ENCODE measurements at places on chromosomes 11 and 22.

GRCh38 chr22:21629255-21630149 lies at the start of gene YDJC:
YDJC (minus strand) TSS chr22:21630022; CDS start chr22:21630014, 8 bp downstream.
- peak within 1 kb of the TSS; percentile 87 for H3K4me3 ChIP-seq
- peaks cover 12% of the 10 kb centered on the region for H3K36me3 ChIP-seq
- DNase-seq: peak; percentile 95
- H3K4me1 ChIP-seq: peaks cover 2% of the 10 kb centered on the region
- no peaks in the 10 kb centered on the region for H3K27me3 ChIP-seq
- H3K27ac ChIP-seq: peak within 1 kb of the TSS; percentile 94

GRCh38 chr11:20337526-20338154 lies 25.9 kb upstream of the HTATIP2 start:
- H3K36me3 ChIP-seq: no peaks in the 10 kb centered on the region
- DNase-seq: no peak
- H3K27me3 ChIP-seq: peaks cover 39% of the 10 kb centered on the region
- no peak overlapping the region for H3K4me3 ChIP-seq
- no peak overlapping the region for H3K27ac ChIP-seq
- H3K4me1 ChIP-seq: no peaks in the 10 kb centered on the region

GRCh38 chr22:31329453-31330215 lies 16.5 kb downstream of the PATZ1 start:
- no peak for DNase-seq
- H3K36me3 ChIP-seq: peaks cover 42% of the 10 kb centered on the region
- H3K27ac ChIP-seq: no peak overlapping the region

DNA sequence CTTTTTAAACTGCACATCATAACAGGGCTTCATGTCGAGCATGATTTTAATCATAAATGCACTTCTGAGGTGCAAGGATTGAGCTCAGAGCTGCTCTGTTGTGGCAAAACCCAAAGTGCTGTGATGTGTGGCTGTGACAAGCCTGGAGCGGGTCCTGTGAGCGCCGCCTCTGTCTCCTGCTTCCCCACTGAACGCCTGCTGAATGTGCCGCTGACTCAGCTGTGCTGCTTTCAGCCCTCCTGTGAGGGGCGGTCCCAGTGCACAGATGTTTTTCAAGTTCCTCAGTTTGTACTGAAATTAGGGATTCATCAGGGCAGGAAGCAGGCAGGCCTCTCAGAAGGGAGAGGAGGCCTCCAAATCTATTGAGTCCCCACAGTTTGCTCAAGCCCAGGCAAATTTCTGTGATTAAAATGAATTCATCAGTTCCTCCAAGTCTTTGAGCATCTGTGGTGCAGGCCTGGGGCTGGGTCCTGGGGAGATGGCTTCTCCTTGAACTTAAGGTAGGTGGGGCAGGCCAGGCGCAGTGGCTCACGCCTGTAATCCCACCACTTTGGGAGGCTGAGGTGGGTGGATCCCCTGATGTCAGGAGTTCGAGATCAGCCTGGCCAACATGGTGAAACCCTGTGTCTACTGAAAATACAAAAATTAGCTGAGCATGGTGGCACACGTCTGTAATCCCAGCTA lies 3.0 kb upstream of the GTSE1 start:
- H3K27ac ChIP-seq: no peak overlapping the region
- no peaks in the 10 kb centered on the region for H3K27me3 ChIP-seq
- H3K4me3 ChIP-seq: no peak overlapping the region
- H3K4me1 ChIP-seq: peaks cover 15% of the 10 kb centered on the region

DNA sequence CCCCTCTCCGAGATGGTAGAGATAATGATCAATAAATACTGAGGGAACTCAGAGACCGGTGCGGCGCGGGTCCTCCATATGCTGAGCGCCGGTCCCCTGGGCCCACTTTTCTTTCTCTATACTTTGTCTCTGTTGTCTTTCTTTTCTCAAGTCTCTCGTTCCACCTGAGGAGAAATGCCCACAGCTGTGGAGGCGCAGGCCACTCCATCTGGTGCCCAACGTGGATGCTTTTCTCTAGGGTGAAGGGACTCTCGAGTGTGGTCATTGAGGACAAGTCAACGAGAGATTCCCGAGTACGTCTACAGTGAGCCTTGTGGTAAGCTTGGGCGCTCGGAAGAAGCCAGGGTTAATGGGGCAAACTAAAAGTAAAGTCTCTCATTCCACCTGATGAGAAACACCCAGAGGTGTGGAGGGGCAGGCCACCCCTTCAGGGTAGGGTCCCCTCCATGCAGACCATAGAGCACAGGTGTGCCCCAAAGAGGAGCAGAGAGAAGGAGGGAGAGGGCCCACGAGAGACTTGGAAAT lies 43.2 kb downstream of the IGLL1 start:
- peak overlapping the region; percentile 99 for H3K27ac ChIP-seq
- no peaks in the 10 kb centered on the region for H3K27me3 ChIP-seq
- peaks cover 66% of the 10 kb centered on the region for H3K4me1 ChIP-seq
- DNase-seq: no peak
- peak overlapping the region; percentile 82 for H3K4me3 ChIP-seq

GRCh38 chr11:121933694-121934093 lies 182.3 kb downstream of the BLID start:
- no peaks in the 10 kb centered on the region for H3K27me3 ChIP-seq
- no peak overlapping the region for H3K27ac ChIP-seq
- no peak for DNase-seq

GRCh38 chr11:43868852-43869567 lies 11.6 kb upstream of the ALKBH3 start:
- H3K27me3 ChIP-seq: peaks cover 61% of the 10 kb centered on the region
- H3K27ac ChIP-seq: no peak overlapping the region
- H3K4me3 ChIP-seq: no peak overlapping the region
- no peaks in the 10 kb centered on the region for H3K36me3 ChIP-seq

- H3K4me3 ChIP-seq: no peak overlapping the region
- no peak for DNase-seq
- H3K27me3 ChIP-seq: no peaks in the 10 kb centered on the region
- no peaks in the 10 kb centered on the region for H3K36me3 ChIP-seq
Measured at GRCh38 chr11:101453682-101454081, 130.1 kb downstream of the TRPC6 start.

DNA sequence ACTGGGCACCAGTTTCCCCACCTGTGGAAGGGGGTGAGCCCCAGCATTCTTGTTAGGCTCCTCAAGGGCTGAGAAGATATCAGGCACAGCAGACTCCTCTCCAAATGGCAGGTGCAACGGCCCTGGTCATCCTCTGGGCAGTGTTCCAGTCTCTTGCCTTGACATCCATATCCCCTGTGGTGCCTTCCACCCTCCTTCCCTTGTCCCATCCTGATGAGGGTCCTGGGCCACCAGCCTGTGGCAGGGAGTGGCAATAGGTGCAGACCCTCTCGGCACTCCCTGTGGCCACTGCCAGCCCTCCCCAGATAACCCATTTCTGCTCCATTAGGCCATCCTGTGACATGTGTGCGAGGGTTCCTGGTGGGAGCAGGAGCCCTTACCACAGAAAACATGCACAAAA lies 78.8 kb upstream of the NECTIN1 start:
- DNase-seq: no peak
- no peaks in the 10 kb centered on the region for H3K36me3 ChIP-seq
- no peak overlapping the region for H3K4me3 ChIP-seq
- no peak overlapping the region for H3K27ac ChIP-seq
- H3K4me1 ChIP-seq: no peaks in the 10 kb centered on the region

- H3K36me3 ChIP-seq: peaks cover 2% of the 10 kb centered on the region
- peaks cover 2% of the 10 kb centered on the region for H3K4me1 ChIP-seq
- H3K4me3 ChIP-seq: peak overlapping the region; percentile 74
- DNase-seq: peak; percentile 41
- H3K27ac ChIP-seq: no peak overlapping the region
Measured at GRCh38 chr11:61890529-61891330, 615 bp downstream of the FADS3 start.

DNA sequence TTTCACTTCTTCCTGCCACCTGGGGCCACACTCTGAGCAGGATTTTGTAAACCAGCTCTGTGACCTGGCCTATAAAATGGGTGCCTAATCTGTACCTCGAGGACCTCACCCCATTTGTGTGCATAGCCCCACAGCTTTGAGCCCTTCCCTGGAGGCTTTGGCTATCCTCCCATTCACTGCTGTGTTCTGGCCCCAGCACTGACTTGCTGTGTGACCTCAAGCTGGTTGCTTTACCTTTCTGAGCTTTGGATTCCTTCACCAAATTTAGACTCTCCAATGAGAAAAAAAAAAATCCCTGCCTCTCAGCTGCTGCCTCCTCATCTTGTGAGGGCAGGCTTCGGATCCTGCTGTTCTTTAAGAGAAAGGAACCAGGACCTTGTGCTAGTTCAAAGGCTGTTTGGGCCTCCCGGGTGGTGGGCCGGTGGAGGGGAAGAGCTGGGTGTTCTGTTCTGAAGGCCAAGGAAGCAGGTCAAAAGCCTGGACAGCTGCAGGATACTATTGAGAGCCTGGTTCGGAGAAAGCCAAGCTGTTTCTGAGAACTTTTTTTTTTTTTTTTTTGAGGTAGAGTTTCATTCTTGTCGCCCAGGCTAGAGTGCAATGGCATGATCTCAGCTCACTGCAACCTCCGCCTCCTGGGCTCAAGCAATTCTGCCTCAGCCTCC lies 1.1 kb upstream of the PYGM start:
- H3K36me3 ChIP-seq: peaks cover 23% of the 10 kb centered on the region
- H3K27me3 ChIP-seq: no peaks in the 10 kb centered on the region
- H3K27ac ChIP-seq: no peak overlapping the region
- peaks cover 37% of the 10 kb centered on the region for H3K4me1 ChIP-seq
- H3K4me3 ChIP-seq: no peak overlapping the region
- no peak for DNase-seq

GRCh38 chr11:41399323-41399722 lies 60.1 kb downstream of the LRRC4C start:
- no peak overlapping the region for H3K4me3 ChIP-seq
- no peak overlapping the region for H3K27ac ChIP-seq
- H3K4me1 ChIP-seq: peaks cover 30% of the 10 kb centered on the region
- no peaks in the 10 kb centered on the region for H3K27me3 ChIP-seq

GRCh38 chr11:100830978-100831732 lies 144.1 kb downstream of the ARHGAP42 start:
- H3K4me1 ChIP-seq: peaks cover 36% of the 10 kb centered on the region
- H3K27me3 ChIP-seq: no peaks in the 10 kb centered on the region
- DNase-seq: no peak
- no peaks in the 10 kb centered on the region for H3K36me3 ChIP-seq
- no peak overlapping the region for H3K4me3 ChIP-seq
- H3K27ac ChIP-seq: peak overlapping the region; percentile 69

DNA sequence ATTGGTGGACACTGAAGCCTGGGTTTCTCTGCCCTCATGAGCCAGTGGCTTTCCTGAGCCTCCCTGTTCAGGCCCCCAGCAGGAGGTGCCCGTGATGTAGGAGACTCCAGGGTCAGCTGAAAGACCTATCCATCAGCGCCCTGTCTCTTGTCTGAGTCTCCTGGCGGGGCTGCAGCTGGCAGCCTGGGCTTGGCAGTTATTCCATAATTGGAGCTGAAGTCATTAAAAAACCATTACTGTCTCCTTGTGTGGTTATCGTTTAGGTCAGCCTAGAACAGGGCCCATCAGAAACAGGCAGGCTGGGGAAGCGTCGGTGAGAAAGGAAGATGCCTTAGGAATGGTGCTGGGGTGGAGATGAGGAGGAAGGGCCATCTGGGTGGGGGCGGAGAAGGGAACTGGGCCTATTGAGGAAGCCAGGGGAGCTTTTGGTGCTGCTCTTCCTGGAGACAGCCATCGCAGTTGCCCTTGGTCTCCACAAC lies 5.0 kb downstream of the TUB start:
- no peak for DNase-seq
- H3K36me3 ChIP-seq: no peaks in the 10 kb centered on the region
- peaks cover 8% of the 10 kb centered on the region for H3K27me3 ChIP-seq
- H3K4me1 ChIP-seq: peaks cover 9% of the 10 kb centered on the region
- no peak overlapping the region for H3K27ac ChIP-seq
- H3K4me3 ChIP-seq: no peak overlapping the region

DNA sequence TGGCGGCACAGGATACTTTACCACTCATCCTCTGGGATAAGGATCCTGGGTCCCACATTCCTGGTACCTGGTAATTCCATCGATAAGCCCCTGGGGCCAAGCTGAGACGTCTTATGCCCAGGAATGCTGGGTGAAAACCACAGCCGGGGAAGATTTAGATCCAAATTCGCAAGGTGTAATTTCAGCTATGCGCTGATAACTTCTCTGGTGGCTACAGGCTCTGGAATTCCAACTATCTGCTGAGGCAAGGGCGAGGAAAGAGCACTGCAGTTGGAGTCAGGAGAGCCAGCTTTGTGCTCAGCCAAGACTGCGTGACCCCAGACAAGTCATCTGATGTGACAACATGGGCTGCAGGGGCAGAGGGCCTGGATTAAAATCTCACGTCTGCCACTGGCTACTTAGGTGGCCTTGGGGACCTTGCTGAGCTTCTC lies 9.9 kb upstream of the MYEOV start:
- DNase-seq: no peak
- peaks cover 2% of the 10 kb centered on the region for H3K27me3 ChIP-seq
- no peaks in the 10 kb centered on the region for H3K36me3 ChIP-seq
- no peak overlapping the region for H3K4me3 ChIP-seq

DNA sequence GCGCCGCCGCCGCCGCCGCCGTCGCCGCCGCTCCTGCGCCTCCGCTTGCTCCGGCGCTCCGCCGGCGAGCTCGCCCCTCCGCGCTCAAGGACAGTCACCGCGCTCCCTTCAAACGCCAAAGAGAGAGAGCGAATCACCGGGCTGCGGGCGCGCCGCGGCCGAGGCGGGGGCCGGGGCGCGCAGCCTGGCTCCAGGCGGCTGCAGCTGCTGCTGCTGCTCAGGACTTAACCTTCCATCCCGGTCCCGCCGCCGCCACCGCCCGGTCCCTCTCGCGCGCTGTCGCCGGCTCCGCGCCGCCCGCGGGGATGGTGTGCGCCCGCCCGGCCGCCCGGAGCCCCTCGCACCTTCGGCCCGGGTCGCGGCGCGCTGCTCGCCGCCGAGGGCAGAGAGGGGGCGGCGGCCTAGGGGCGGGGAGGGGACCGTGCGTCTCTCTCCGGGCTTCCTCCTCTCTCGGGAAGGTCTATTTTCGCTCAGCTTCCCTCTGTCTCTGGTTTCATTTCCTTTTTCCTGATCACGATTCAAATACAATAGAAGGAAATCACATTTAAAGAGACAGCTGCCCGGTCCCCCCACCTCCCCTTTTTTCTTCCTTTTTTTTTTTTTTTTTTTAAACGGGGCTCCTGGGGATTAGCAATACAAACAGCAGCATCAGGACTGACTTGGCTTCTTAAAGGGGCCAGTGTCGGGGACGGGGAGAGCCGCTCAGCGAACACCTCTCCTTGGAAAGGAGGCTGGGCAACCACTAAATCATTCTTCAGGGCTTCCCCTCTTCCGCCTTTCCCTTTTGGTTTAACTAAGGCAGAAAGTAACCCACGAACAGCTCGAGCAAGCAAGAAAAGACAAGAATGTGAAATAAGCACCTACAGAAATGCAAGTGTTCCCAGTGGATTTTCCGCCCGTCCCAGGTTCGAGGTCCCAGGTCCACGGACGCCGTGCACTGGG lies 22.1 kb downstream of the LMO2 start:
- peak; percentile 28 for DNase-seq
- peak overlapping the region; percentile 68 for H3K27ac ChIP-seq
- H3K36me3 ChIP-seq: no peaks in the 10 kb centered on the region

- H3K36me3 ChIP-seq: no peaks in the 10 kb centered on the region
- no peaks in the 10 kb centered on the region for H3K27me3 ChIP-seq
- no peak overlapping the region for H3K27ac ChIP-seq
- DNase-seq: no peak
- no peak overlapping the region for H3K4me3 ChIP-seq
- peaks cover 16% of the 10 kb centered on the region for H3K4me1 ChIP-seq
Measured at GRCh38 chr11:34271727-34272126, 86.1 kb downstream of the ABTB2 start.

- H3K4me1 ChIP-seq: no peaks in the 10 kb centered on the region
- H3K27ac ChIP-seq: no peak overlapping the region
- no peak overlapping the region for H3K4me3 ChIP-seq
- no peaks in the 10 kb centered on the region for H3K27me3 ChIP-seq
Measured at GRCh38 chr11:58805065-58805464, 39.4 kb downstream of the GLYATL2 start.

- no peak overlapping the region for H3K27ac ChIP-seq
- peaks cover 11% of the 10 kb centered on the region for H3K27me3 ChIP-seq
- peak overlapping the region; percentile 81 for H3K4me3 ChIP-seq
- peaks cover 22% of the 10 kb centered on the region for H3K4me1 ChIP-seq
Measured at GRCh38 chr11:16613262-16613511, 125.3 kb upstream of the C11orf58 start.
